ENCODE measurements at places on chromosomes 6 and 20.

DNA sequence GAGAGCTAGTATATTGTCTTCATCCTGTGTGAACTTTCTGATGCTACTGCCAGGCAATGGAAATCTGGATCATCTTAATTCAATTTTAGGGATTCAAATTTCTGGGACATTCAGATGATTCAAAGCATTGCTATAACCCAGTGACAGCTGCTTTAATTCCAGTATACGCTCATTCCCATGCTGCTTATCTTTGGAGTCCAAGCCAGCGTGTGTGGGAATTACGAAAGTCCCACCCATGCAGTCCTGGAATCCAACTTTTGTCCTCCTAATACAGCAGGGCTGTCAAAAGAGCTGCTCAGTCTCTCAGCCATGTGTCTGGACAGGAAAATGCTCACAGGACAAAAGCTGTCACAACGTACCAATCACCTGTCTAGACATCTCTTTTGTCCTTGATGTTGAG, 219.8 kb downstream of the LAMA2 start:
- no peak for DNase-seq

DNA sequence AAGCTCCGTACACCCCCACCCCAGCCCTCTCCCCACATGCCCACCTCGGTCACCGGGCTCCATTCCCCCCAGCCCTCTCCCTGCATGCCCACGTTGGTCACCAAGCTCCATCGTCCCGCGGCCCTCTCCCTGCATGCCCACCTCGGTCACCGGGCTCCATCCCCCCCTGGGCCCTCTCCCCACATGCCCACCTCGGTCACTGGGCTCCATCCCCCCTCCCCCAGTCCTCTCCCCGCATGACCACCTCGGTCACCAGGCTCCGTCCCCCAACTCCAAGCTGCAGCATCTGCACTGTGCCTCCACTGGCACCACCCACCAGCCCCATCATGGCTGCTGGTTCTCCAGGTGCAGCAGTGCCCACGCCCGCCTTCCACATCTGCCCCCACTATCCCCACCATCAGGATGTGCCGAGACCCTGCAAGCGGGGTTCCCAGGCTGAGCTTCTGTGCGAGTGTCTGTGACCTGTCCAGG, 16.8 kb downstream of the TAF4 start:
- DNase-seq = no peak

- no peak for DNase-seq
Observed at GRCh38 chr6:146028252-146028795, 538 bp upstream of the GRM1 start.

DNA sequence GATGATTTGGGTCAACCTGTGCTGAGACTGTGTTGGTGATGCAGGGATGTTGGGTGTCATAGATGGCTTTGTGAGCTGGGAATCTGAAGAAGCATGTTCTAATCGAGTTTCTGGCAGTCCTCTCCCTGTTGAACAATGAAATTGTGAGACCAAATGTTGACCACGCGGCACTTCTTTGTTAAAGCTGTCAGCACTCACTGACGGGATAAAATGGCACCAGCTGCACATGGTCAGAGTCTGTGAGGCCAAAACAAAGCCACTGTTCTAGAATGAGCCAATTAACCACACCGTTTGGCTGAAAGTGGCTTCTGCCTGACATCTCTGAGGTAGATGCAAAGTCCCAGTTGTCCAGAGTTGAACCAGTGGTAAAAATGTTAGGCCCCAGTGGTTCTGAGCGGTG, 562.2 kb downstream of the KIF16B start:
- DNase-seq = no peak

- no peak for DNase-seq
Observed at GRCh38 chr6:44800784-44801592, 413.5 kb downstream of the CDC5L start.

DNA sequence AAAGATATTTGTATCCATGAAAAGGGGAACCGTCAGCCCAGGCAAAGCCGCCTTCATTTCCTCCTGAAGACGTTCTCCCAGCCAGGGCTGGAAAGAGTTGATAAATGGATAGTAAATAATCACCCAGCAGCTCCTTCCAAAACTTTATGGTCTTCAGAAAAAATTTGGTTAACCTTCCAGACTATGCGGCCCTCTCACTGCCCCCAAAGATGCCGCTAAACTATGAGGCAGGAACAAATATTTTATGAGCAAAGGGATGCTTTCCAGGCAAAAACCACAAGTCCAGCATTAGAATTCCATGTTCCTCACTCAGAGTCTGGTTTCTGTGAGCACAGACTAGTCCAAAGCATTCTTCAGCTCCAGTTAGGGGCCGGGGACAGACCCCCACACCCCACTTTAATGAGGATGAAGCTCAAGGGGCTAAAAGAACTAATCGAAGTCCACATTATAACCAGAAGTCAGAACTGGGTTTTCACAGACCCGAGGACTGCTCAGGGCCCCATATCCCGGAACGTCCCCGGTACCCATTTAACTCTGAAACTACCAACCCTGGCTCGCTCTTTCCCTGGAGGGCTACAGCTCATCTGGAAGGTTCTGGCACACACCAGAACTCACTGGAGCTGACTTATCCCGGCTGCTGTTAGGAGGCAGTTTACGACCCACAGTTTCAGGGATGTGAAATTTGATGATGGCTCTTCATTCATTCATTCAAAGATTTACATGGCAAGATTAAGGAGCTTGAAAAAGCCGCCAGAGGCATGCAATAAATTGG, 29.4 kb downstream of the BMP7 start:
- no peak for DNase-seq

DNA sequence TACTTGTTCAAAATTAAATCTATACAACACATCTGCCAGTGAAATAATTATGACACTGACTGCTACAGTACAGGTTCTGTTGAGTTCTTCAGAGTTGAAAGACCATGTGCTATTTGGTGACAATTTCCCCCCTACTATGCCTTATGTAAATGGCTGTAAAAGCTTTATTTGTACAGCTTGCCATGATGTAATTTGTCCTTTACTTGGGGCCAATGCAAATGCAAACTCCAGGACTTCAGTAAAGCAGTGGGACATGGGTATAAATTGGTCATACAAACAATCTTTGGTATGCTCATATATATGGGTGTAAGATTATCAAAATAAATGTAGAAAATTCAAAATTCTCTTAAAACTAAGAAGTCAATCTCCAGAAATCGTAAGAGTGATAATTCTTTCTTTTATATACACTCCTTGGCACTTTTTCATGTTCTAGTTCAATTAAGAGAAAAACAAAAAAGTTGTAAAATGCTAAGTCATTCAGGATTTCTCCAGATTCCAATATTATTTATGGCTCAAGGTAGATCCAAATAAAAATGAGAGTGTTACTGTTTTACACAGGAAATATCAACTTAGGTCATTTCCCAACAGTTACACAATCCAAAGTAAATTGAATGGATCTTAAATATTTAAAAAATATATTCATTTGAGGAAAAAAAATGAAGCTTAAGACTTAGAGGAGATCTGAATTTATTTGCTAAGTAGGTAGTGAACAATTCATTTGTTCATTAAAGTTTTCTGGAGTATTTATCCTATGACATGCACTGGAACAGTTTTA, 1310.5 kb upstream of the CITED2 start:
- DNase-seq = no peak

GRCh38 chr6:74409447-74409846, 713.4 kb downstream of the CD109 start:
- DNase-seq = no peak

DNA sequence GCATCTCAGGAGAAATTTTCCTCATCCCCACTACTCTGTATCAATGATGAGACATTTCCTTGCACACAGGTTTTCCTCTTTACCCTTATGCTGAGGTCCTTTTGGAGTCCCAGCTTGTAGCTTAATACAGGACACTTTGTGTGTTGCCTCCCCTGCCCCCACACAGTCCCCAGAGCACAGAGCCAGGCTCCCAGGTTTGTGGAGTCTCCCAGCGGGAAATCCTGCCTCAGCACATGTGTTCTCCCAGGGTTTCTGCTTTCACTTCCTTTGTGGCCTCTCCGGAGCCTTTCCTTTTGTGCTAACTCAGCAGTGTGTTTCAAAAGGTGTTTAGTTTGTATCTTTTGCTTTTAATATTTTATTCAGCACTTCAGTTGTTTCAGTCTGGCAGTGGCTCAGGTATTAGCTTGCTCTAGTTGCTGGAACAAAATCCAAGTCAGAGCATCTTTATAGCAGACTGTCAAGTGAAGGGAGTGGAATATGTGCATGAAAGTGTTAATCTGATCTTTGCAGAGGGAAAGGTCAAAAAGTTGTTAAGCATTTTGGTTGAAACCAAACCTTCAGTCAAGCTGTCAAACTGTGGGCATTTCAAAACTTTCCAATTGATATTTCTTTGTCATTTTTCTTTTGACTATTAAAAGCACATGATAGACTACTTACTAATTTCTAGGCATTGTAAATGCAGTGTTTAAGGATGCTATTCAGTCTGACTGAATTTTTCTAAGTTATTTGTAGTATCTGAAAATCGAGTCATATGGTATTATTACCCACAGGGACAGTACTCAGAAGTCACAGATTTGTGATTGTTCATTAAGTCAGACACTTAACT, 8.6 kb downstream of the SNX9 start:
- DNase-seq = no peak

DNA sequence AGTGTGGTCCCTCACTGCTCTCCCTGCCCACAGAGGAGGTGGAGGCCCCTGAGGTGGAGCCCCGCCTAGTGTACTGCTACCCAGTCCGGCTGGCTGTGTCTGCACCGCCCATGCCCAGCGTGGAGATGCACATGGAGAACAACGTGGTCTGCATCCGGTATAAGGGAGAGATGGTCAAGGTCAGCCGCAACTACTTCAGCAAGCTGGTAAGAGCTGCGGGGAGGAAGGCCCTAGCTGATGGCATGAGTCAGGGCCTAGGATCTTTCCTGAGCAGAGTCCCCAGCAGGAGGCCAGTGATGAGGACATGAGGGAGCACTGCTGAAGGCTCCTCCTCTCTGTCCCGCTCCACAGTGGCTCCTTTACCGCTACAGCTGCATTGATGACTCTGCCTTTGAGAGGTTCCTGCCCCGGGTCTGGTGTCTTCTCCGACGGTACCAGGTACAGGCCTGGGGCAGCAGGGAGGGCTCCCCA, 11.2 kb downstream of the PCIF1 start:
- no peak for DNase-seq

- no peak for DNase-seq
Observed at GRCh38 chr6:52612336-52613054, 35.6 kb upstream of the TRAM2 start.
